ENCODE measurements at places on chromosomes 5 and 9.
A peak's percentile ranks its signal among the peaks of the same experiment; 100 is the strongest.

DNA sequence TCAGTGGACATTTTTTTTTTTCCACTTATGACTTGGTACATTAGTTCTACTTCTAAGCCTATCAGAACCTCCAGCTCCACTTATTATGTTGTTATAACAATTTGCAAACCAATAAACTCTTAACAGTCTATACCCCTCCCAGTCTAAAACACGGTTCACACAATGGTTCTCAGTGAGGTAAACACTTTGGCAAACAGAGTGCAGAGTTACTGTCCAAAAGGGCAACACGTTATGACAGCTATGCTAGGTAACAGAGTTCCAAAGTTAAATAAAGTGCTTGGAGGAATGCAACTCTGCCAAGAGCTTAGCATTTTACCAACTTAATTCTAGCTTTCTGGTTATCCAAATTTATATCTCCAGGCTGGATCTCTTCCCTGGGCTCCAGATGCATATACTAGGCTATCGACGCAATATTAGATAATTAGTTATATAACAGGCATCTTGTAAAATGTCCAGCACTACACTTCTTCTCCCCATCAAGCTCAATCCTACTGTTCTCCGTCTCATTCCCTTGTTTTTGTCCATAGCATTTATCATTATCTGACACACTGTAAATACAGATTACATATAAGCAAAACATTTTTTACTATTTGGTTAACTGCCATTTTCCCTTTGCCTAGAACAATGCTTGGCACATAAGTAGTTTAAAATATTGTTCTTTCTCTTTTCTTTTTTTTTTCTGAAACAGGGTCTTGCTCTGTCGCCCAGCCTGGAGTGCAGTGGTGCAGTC lies 14.3 kb downstream of the FNBP1 start:
- DNase-seq, result no peak

DNA sequence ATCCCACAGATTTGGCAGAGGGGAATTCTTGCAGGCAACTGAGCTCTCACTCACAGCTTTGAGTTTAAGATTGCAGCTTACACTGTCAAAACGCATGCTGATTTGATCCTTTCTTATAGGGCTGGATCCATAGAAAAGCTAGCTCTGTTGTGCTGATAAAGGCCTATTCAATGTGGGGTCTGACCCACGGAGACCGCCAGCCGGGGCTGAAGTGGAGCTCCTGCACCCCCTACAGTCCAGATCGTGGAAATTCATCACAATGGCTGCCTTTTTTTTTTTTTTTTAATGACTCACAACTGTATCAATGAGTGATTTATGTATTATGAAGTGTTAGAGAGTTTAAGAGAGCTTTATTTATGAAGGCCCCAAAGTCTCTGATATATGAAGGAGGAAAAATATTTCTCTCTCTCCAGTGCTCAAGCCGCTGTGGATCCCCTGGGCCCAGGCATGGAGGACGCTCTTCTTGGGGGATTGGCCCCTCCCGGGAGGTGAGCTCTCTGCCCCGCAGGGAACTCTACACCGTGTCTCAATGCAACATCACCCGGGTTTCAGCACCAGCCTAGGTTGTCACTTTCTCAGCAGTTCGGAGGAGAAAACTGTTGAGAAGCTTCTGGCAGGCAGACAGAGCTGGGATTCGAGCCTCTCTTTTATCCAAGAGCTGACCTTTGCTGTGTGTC lies 700.2 kb downstream of the IRX1 start:
- DNase-seq, result no peak

GRCh38 chr5:66958980-66959641 lies 237.5 kb downstream of the CD180 start:
- no peak for DNase-seq

DNA sequence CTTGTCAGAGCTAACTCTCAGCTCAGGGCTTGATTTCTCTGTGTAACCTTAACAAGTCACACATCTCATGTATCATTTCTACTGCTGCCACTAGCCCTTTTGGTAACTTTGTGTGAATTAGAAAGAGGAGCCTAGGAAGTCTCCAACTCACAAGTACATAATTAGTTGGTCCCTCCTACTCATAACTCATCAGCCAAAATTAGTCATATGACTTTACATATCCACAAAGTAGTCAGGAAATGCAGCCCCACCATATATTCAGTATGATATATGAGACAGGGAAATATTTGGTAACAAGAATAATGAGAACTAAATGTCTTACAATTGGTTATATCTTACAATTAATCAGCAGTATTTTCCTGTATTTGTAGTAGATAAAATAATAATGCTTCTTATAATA lies 250.2 kb downstream of the SH3GL2 start:
- DNase-seq, result no peak

- DNase-seq, result no peak
Observed at GRCh38 chr9:20804489-20805250, 120.6 kb downstream of the FOCAD start.

DNA sequence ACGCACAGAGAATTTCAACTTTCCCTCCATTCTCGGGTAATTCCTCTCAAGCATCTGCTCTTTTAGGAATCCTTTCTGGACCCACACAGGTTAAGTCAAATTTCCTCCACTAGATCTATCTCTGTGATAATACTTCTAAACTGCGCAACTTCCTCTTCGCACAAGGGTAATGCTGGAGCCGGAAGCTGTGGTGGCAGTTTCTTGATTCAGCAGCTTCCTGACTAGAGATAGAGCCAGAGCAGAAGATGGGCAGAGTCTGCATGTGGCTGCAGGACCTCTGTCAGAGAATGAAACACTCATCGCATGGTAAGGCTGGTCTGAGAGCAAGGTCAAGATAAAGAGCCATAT lies 11.1 kb upstream of the CDC42SE2 start:
- DNase-seq, result peak; percentile 57

- no peak for DNase-seq
Observed at GRCh38 chr5:147752033-147752432, 30.5 kb downstream of the JAKMIP2 start.

GRCh38 chr9:91474656-91475055 lies 51.0 kb upstream of the NFIL3 start:
- DNase-seq, result no peak

GRCh38 chr9:126989847-126990842 lies 75.6 kb downstream of the RALGPS1 start:
- DNase-seq, result no peak

DNA sequence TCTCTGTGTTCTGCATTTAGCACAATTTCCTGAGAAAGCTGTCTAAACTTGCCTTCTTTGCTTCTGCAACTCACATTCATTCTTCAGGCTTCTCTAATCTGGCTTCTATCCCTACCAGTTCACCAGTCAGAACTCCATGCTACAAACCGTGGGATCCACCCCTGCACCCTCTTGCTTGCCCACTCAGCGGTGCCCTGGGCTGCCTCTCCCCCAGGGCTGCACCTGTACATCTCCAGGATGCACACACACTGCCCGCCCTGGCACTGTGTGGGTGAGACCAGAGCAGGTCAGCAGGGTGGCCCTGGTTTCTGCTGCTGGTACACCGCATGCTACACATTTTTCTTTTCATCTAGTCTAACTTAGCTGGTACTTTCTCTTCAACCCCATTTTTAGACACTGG lies 127.1 kb downstream of the FANCC start:
- no peak for DNase-seq

- DNase-seq, result no peak
Observed at GRCh38 chr5:132760601-132761317, 13.5 kb downstream of the CCNI2 start.

DNA sequence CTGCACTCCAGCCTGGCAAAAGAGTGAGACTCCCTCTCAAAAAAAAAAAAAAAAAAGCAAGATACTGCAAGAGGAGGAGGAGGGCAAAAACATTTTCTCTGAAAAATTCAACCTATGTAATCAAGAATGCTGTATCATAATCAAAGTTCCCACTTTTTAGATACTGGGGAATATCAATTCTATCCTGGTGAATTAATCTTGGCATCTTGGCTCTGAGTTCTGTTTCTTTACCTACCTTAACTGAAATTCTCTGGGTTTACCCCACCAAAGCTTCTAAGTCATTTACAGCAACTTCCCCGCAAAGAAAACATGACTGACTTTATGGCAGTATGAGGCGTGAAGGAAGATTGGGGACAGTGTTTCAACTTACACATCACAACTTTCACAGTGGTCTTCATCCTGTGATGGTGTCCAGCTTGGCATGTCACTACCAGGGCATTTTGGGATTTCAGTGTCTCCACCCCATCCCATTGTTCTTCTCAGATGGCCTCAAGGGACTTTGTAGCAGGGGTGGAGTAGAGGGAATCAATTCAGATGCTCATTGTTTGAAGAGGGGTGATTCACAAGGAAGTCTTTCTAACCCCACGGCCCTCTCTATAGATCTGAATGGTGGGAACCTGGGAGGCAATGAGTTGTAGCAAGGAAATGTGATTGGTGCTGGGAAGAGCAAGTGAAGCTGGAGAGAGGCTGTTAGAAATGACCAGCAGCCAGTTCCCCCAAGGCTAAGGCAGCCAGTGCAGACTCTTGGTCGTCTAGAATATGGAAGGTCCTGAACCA lies 130.5 kb downstream of the SCAMP1 start:
- DNase-seq, result no peak

GRCh38 chr5:138096363-138096762 lies 12.5 kb downstream of the WNT8A start:
- no peak for DNase-seq

DNA sequence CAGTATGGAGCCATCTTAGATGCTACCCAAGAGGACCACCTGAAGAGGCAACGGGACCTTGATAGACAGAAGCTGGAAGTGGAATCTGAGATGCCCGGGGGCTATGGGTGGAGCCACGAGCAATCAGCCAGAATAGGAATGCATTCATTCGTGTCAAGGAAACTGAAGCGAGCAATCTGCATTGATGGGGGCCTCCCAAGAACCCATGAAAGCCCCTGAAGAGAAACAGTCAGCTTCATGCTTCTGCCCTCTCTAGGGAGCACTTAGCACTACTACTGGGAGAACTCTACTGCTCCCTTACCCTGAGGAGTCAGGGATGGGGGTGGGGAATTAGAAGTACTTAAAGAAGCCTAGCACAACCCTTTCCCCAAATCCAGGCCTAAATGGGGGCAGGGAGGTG lies 51.9 kb upstream of the TCERG1 start:
- DNase-seq, result no peak

DNA sequence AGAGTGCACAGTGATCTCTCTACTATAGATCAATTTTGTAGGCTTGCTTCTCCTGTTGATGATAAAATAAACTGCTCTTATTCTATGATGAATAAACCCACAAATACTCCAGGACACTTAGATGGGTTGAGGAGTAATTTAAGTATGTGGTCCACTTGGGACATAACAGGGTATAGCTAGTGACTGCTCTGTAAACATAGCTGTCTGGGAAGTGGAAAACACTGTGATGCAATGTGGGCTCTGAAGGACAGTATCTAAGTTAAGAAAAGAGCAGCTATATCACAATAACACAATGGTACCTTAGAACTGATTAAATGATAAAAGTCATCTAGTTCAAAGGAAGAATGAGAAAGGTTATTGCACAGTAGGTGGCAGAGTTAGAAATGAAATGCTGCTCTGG lies 294.3 kb upstream of the HAPLN1 start:
- DNase-seq, result no peak

- no peak for DNase-seq
Observed at GRCh38 chr5:123066016-123066415, 23.0 kb upstream of the PRDM6 start.

DNA sequence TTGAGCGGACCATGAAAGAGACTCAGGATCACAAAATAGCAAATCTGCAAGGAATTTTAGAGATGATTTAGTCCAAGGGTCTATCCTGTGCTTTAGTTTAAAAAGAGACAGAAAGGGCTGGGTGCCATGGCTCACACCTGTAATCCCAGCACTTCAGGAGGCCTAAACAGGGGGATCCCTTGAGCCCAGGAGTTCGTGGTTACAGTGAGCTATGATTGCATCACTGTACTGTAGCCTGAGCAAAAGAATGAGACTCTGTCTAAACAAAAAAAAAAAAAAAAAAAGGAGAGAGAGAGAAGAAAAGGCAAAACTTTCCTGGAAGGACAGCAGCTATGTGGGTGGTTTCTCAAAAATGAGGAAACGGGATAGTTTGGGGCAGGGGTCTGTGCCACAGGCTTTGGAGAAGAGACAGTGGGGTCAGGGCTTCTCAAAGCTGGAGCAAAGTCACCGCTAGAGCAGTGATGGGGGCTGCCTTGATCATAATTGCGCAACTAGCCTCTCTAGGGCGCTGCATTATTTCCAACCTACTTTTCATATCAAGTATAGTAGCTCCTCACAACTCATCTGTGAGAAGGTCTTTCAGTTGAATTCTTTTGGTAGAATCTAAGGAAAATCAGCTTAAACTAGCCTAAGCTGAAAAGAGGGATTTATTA lies 8.5 kb upstream of the ANKH start:
- no peak for DNase-seq

DNA sequence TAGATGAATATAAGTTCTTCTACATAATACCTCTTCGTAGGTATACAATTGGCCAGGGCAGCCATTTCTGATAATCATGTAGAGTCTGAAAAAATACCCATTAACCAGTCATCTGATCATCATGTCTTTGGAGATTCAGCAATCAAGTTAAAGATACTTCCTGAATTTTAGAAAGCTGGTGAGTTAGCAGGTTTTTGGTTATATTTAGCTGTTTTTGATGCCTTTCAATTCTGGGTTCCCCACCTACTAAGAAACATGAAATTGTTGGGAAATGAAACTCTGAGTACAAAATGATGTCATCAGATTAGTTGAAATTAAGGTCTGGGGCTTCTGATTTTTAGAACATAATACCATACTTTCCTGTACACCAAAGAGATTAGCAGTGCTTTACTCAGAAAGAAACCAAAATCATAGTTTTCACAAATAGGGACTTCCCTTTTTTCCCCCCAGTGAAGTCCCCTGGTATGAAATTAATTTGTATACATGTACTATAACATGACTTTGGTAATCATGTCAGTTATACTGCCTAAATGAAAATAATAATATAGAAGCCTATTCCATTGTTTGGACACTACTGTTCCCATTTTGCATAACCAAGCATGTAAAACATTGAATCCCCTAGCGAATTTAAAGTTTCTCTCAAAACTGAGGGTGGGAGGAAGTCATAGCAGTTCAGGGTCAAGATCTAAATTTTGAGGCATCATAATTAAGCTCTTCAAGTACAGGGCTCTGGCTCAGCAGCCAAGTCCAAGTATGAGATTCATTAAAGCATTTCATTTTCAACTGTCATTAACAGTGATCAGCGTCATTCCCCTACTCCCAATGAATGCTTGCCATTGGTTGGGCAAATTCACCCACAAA lies 17.9 kb downstream of the PRLR start:
- DNase-seq, result no peak

DNA sequence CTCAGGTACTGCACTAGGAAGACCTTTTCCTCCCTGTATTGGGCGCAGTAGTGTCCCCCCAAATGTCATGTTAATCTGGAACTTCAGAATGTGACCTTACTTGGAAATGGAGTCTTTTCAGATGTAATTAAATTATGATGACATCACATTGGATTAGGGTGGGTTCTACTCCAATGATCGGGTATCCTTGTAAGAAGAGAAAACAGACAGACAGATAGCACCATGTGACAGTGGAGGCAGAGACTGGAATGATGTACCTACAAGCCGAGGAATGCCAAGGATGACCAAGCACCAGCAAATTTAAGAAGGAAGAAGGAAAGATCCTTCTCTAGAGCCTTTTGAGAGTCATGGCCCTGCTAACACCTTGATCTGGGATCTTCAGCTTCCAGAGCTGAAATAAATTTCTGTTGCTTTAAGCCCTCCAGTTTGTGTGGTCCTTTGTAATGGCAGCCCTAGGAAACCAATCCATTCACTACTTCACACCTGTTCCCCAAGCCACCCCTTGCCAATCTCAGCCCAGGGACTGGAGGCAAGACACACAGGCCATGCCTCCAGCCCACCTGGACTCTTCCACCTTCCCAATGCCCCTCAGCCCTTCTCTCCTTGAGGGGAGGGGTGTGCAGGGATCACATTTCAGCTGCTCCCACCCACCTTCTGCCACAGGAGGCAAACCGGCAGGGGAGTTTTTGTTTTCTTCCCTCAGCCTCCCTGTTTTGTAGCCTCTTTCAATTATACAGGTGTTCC lies 1.6 kb downstream of the CCNJL start:
- no peak for DNase-seq
